ENCODE measurements at places on chromosomes 7 and 10.

DNA sequence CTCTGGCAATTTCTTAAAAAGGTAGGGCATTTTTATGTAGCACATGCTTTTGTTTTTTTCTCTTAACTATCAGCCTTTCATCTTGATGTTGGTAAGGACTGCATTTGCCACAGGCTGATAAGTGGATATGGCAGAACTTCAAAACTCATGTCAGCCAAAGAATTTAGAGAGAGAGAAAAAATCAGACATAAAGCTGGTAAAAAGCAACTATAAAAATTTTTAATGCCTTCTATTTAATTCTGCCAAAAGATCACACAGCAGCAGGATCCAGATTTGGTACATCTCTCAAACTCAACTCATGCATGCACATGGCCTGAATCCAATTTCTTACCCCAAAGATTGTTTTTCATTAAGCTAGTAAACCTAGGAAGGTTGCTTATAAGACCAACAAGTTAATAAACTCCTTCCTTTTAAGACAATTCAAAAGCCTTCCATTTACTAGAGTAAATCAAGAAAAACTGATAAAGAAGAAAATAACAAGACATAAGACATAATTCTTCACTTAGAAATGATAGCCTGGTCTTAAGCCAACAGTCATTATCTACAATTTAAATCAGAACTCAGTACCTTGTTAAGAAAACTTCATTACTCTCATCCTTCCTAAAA, 69.3 kb downstream of the GLI3 start:
- DNase-seq: no peak

DNA sequence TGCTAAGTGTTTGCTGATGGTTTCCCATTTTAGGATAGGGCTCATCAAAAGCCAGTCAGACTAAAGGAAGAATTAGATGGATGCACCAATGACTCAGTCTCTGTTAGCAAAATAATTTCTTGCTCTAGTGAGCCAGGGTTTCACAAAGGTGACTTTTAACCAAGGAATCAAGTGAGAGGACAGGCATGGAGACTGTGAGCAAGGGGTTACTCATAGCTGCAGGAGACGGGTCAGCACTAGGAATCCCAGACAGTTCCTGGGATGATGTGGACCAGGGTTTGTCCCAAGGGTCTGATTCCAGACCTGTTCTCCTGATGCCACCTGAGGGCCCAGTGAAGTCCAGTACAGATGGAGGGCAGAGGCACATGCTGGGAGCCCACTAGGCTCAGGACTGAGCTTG, 138.1 kb downstream of the NOC3L start:
- DNase-seq: peak; percentile 77

DNA sequence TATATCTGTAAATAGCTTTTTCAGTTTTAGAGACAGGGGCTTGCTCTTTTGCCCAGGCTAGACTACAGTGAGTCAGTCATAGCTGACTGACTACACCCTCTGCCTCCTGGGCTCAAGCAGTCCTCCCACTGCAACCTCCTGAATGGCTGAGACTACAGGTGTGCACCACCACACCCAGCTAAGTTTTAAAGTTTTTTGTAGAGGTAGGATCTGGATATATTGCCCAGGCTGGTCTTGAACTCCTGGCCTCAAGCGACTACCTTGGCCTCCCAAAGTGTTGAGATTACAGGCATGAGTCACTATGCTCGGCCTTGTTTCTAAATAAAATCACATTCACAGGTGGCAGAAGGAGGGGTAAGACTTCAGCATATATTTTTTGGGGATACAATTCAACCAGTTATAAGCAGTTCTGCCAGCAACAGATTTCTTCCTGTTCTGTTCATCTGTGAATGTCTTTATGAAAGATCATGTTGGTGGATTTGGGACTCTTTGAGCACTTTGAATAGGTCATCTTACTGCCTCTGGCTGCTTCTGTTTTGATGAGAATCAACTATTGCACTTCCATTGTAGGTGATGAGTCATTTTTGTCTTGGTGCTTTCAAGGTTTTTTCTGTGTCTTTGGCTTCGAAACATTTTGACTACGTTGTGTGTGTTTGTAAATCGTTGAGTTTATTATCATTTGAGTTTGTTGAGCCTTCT, 15.7 kb downstream of the RBM33 start:
- DNase-seq: no peak

- peak; percentile 46 for DNase-seq
These were observed 71.8 kb upstream of the RPA3 start for GRCh38 chr7:7790041-7790741.

GRCh38 chr7:80147543-80148391, 13.1 kb downstream of the GNAI1 start:
- peak; percentile 86 for DNase-seq

DNA sequence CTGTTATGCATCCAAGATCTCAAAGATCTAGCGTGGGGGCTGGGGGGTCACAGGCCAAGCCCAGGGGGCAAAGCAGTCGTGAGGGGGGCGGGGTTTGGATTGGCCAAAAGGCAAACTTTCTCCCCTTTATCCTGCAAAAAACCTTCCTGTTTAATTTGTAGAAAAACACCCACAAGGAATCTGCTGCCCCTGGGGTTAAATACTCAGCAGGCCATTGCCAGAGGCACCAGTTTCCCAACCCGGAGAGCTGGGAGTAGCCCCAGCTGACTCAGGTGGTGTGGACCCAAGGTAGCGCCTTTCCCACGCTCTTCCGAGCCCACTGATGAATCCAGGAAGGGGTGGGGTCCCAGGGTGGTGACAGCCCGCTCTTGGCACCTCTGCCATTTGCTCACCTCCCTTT, 21.4 kb downstream of the KCP start:
- DNase-seq: no peak

GRCh38 chr10:120827251-120827875, 23.8 kb upstream of the WDR11 start:
- no peak for DNase-seq

DNA sequence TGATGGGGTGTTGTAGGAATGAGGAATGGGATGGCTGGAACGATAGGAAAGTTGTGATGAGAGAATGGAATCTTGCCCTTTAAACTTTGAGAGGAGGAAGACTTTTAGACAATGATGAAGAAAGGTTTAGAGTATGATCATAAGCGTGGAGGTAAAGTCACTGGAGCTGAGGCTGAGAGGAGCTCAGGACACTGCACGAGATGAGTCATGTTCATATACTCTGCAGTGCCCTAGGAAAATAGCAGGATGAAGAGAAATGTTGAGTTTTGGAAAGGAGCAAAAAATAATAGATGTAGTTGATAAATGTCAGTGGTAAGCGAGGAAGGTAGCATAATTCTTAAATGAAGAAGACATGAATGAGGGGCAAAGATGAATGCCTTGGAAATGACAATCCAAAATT, 28.3 kb upstream of the CUL1 start:
- no peak for DNase-seq

DNA sequence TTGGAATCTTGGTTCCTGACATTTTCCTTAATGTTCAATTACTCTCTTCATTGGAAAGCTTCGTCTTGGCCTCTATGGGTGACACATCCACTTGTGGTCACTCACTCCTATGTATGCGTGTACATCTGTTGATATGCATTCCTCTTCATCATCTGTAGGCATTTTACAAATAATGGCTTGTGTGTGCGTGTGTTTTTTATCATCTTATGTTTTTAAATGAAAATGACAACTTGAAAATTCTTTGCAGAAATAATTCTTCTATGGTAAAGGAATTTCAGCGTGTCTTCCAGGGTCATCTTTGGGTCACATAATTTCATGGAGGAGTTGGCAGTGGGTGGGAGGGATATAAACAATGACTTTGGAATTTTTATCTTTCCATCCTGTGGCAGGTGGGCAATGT, 925.1 kb downstream of the LRMDA start:
- peak; percentile 54 for DNase-seq

DNA sequence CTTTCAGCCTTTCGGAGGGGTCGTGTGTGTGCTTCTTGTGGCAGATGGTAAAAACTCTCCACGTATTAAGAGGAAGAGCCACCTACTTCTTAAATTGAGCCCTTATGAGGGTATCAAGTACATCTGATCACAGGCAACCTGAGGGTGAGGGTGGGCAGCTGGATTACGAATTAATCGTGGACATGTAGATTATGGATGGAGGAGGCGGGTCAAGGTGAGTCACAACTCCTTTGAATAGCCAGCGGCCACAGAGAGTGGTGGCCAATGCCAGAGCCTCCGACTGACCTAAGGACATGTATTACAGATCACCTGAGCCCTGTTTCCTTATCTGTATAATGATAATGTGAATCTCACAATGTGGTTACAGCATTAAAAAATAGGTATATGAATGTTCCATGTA, 1083.9 kb downstream of the SORCS3 start:
- DNase-seq: no peak

DNA sequence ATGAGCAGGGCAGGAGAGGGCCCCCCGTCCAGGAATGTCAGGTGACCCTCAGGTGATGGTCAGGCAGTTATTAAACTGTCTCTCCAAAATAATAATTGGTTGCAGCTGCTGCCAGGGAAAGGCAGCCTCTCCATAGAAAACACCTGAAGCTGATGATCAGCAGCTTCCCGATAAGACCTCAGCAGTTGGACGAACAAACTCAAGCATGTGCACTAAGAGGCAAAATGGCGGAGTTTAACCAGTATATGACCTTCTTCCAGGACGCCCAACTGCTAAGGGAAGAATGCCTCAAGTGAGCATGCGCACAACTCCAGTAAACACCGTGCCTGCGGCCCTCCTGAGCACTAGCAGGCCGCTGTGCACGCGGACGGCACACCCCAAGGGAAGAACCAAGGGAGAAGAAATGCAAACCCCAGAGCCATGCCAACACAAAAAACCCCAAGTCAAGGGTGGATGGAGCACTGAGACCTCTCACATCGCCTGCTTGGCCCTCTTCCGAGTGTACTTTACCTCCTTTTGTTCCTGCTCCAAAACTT, 38.9 kb upstream of the ADARB2 start:
- DNase-seq: no peak

DNA sequence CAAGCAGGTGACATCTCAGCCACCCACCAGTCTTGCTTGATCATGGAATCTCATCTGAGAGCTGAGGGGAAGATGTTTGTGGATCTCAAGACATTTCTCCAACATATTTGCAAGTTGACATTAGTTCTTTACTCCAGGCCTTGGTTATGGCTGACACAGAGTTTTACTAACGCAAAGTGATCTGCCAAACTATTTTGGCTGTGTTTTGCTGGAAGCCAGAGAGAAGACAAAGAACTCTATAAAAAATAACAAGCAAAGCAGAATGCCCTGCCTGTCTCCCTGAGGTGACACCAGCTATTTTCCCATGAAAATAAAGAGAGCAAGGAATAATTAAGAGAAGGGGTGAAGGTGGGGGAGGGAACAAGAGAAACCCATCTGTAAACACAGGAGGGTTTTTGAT, 286.4 kb downstream of the WDR11 start:
- DNase-seq: no peak

GRCh38 chr7:4951304-4951703, 7.7 kb downstream of the MMD2 start:
- DNase-seq: no peak

- DNase-seq: no peak
These were observed 119.0 kb upstream of the PTPRZ1 start for GRCh38 chr7:121753944-121754343.

DNA sequence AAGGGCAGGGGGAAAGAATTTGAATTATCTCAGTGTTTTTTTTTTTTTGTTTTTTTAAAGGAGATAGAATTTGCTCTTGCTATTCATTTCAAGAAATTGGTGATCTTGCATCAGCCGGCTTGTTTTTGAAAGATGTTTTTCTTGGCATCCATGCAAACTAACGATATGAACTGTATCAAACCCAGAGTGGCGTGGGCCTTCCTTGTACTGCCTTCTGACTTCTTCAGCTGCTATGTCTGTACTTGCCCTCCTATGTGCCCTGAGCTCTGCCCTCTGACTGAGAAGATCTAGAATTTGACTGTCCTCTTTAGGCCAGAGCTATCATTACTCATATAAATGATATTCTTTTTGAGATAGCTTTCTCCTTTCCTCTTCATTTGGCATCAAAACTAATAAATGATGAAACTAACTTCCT, 183.1 kb downstream of the EXOC4 start:
- peak; percentile 92 for DNase-seq

- DNase-seq: no peak
These were observed 153.0 kb downstream of the DOCK4 start for GRCh38 chr7:112052993-112053736.

- DNase-seq: peak; percentile 70
These were observed 54.2 kb upstream of the FHIP2A start for GRCh38 chr10:114767101-114767985.

GRCh38 chr7:75565132-75565837, 73.2 kb downstream of the SPDYE5 start:
- peak; percentile 95 for DNase-seq

DNA sequence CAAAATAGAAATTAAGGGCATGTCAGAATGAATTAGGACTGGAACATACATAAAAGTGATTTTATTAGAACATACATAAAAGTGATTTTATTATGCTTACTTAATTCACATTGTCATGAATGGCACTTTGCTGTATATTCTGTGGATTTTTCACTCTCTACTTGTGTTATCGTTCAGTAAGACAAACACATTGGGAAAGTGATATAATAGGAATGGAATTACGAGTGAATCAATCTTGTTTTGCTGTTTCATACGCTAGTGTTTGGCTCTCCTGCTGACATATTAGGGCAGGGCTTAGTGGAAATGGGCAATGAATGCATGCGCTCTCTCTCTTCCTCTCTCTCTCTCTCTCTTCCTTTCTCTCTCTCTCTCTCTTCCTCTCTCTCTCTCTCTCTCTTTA, 561.1 kb downstream of the ACTR3B start:
- DNase-seq: no peak

DNA sequence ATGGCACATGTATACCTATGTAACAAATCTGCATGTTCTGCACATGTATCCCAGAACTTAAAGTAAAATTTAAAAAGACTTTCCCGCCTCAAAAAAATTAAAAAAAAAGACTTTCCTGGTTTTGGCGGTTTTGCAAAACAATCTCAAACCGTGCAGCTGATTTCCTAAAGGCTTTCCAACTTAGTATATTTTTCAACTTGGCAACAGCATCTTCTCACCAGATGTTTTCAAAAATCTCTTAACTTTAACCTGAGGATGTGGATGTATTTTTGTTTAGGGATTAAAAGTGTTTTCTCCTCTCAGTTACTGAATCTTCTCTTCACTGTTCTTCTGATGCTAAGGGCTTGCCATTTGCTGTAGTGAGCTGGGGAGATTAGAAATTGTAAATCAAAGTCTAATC, 96.5 kb upstream of the PLPP4 start:
- DNase-seq: no peak

DNA sequence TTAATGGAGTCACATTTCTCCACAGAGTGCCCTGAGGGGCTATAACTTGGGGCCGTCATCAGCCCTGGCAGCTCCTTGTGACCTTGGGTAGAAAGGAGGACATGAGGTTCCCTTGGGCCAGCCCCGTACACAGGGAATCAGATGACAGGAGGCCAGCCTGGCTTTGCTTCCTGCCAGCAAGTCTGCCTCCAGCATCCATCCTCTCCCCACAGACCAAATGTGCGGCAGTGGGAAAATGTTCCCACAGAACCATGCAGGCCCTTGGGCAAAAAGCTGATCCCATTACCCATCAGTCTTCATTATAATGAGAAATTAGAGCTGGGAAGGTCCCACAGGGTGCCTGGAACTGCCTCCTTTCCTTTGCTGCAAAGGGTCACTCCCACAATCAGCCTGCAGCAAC, 908.3 kb downstream of the GRID1 start:
- no peak for DNase-seq

GRCh38 chr7:106365252-106366005, 80.6 kb upstream of the NAMPT start:
- no peak for DNase-seq

GRCh38 chr7:131934452-131934851, 378.0 kb upstream of the PODXL start:
- no peak for DNase-seq
